Heart left ventricle (tissue), 16 donors: ENCODE measurements at places on chromosomes 4 and X. TPM values are rescaled to one million over a fixed set of nuclear protein-coding genes. Genes with fewer than 3 reads are reported as not detected.

DNA sequence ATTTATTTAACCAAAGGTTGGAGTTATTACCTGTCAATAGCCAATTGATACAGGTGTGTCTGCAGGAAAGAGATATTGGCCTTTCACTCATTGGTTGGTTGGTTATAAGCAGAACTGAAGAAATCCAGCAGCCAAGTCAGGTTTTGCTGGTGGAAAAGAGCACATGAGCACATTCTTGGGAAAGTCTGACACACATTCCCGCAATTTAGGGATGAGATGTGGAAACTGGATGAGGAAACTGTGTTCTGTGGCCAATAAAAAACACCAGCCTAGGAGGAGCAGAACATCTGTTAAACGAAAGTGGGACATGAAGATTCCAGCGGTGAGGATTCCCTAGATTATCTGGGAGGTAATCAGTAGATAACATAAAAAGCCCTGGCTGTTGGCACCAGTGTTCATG, 567.4 kb upstream of the CPEB2 start:
- no peaks in the 10 kb centered on the region for H3K27me3 ChIP-seq
- no peak overlapping the region for H3K27ac ChIP-seq
- no peak overlapping the region for H3K4me3 ChIP-seq
- H3K4me1 ChIP-seq: peaks cover 4% of the 10 kb centered on the region
- no peak for DNase-seq

DNA sequence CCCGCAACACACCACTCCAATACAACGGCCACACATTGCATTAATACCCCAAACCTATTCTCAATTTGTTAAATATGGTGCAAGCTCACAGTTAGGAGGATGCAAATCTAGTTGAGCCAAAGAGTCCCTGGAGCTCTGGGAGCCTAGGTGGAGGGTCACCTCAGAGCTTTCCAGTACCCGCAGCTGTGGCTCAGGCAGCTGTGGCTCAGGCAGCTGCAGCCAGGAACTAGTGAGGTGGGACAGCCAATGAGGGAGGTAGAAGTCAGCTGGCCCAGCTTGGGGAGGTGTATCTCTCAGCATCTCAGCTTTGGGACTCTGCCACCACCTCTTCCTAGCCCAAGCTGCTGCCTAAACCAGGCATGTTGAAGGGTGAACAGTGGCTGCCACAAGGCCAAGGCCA, 36.7 kb upstream of the ARHGAP6 start:
- H3K4me1 ChIP-seq: no peaks in the 10 kb centered on the region
- DNase-seq: no peak
- H3K27me3 ChIP-seq: no peaks in the 10 kb centered on the region
- no peaks in the 10 kb centered on the region for H3K36me3 ChIP-seq
- H3K4me3 ChIP-seq: no peak overlapping the region

The SLITRK4 gene
- 1.1 TPM for total RNA-seq

DNA sequence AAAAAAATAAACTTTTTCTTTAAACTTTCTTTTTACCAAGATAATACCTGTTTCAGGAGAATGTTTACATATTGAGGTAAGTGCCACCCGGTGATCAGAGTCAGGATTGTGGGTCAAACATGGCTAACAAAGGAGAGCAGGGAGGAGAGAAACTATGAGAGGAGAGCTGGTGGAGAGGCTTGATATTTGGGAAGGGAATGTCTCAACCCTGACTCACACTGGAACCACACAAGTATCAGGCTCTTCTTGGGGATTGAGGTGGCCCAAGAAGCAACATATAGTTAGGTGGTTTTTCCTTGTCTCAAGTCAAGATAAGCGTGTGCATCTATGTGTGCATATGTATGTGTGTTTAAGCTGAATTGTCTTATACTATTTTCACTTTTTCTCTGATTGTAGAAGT, 6.7 kb downstream of the TCEAL1 start:
- no peak for DNase-seq
- peaks cover 1% of the 10 kb centered on the region for H3K4me1 ChIP-seq
- H3K27me3 ChIP-seq: peaks cover under 1% of the 10 kb centered on the region
- no peak overlapping the region for H3K27ac ChIP-seq
- no peak overlapping the region for H3K4me3 ChIP-seq

The VCX gene
- not detected for total RNA-seq

The MAGEB17 gene
- total RNA-seq: not detected

- DNase-seq: no peak
- H3K4me1 ChIP-seq: no peaks in the 10 kb centered on the region
- H3K27ac ChIP-seq: no peak overlapping the region
- no peaks in the 10 kb centered on the region for H3K36me3 ChIP-seq
- H3K27me3 ChIP-seq: no peaks in the 10 kb centered on the region
Measured at GRCh38 chrX:74890676-74891430, 34.4 kb downstream of the NEXMIF start.
